ENCODE measurements at places on chromosomes 5 and 9.

DNA sequence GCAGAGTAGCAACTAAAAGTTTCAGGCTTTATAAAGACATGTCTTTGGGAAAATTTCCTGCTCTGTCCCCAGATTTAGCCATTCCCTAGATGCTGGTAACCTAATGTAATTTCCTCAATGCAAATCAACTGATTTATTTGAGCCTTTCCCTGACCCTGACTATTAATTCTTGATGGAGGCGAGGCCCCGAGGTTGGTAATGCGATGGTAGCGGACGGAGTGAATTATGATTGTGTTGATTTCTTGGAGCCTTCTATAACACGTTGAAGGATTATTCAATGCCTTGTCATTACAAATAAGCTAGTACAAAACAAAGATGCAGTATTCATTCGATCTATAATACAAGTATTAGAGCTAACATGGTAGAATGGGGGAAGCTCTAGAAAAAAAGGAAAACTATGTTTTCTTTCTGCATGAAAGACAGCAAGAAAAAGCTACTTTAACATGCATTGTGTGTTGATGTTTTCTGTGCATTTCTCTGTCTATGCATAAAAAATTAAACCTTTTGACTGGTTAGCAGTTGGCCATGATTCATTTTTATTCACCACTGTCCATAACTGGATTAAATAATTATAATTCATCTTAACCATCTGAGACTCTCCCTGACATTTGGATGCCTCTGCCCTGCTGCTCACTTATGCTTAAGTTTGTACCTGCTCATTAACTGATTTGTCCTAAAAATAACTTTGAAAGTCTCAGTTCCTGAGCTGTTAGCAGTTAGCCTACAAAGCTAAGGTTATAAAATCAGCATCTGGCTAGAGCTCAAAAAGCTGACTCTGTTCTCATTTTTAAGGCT, 490.2 kb upstream of the NUDT12 start:
- no peak for DNase-seq

DNA sequence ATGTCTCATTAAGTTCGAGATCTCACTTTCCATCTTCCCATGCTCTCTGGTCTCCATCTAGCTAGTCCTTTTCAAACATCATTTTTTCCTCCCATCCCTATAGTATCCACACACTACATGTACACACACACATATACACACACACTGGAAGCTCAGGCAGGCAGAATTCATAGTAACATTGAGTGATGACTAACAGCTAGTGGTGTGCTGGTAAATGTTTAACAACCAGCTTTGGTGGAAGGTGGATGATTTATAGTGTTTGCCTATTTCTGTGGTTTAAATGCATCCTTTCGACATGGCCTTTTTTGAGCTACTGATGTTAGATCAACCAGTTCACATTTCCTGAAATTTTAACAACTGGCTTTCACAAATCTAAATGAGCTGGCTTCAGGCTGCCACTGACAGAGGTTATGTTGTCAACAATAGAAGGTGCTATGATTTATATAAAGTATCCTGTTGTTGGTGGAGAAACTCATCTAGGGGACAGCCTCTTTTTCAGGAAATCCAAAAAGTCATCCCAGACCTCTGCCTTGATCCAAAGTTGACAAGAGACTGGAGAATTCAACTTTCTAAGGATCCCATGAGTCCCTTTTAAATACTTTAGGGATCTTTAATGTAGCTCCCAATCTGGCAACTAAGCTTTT, 117.8 kb downstream of the CCDC192 start:
- no peak for DNase-seq

DNA sequence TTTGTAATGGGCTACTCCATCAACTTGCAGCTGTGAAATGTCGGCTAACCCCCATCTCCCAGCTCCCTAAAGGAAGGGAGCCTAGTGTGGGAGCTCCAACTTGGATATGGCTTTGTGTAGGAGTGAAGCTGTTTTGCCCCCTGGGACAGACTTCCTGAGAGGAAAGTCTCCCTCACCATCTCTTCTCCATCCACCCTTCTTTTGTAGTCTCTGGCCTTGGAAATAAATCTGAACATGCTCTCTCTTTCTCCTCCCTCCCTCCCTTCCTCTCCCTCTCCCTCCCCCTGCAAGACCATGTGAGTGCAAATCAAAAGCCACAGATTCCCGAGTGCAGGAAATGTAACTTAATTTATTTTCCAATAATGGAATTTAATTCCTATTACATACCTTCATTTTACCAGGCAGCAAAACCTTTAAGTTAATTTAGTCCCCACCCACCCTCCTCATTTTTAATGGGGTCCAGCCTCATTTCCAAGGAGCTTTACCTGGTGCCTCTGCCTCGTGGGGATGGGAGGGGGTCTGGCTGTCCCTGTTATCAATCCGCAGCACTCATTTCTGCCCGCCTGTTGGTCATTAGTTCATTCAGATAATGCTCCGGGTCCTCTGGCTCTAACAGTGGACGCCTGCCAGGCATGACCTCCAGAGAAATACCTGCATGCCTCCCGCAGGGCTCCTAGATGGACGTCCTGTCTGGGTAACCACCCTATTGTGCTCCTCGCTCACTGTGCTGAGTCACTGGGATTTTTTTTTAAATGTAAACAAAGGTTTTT, 122.9 kb upstream of the TAF11L2 start:
- DNase-seq = no peak

GRCh38 chr5:170941788-170942187, 80.0 kb downstream of the RANBP17 start:
- no peak for DNase-seq

DNA sequence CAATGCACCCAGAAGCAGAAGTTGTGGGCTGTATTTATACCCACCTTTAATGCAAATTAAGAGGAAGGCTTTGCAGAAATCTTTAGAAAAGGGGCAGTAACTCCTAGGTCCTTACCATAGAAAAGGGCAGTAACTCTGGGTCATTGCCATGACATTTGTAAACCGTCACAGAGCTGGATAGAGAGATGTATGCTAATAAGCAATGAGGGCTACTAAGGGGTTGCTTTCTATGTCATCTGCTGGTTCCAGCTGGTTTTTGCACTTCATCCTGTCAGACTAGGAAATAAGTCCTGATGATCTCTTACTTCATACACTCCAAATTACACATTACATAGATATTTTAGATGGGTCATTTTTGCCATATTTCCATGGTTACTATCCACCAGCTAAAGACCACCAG, 299.1 kb upstream of the TYRP1 start:
- no peak for DNase-seq

GRCh38 chr9:86241216-86241615, 18.2 kb downstream of the C9orf153 start:
- no peak for DNase-seq

DNA sequence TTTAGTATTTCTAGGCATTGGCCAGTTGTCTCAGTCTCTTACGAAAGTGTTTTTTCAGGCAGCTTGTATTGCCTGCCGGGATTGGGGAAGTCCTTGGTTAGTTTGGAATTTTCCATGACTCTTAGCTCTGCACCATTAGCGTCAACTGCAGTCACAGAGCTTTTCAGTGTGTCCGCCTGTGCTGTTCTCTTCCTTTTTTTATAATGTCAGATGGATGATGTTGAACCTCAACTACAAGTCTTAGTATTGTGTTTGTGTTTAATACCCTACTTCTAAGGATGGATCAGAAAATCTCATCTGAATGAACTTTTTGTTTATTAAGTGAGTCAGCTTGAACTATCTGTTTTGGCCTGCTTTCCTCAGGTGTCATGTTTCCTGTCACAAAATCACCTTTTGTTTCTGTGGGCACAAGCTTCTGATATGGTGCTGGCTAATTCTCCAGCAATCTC, 33.1 kb downstream of the ATP6V0E1 start:
- DNase-seq = no peak

GRCh38 chr5:33120671-33121070, 320.1 kb upstream of the TARS1 start:
- DNase-seq = no peak

DNA sequence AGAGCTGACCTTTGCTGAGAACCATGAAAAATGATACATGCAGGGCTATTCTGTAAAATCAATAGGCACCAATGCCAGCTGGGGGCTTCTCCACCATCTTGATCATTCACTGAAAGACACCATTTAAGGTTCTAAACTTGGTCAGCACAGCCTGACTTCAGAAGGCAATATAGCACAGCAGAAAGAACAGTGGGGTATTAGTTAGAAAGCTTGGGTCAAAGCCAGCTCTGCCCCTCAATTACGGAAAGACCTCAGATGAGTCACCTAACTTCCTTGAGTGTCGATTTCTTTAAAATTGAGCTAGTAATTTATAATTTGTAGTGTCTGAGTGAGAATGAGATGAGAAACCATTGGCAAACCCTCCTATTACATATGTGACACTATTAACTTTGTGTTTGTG, 3.4 kb downstream of the TNC start:
- DNase-seq = no peak

DNA sequence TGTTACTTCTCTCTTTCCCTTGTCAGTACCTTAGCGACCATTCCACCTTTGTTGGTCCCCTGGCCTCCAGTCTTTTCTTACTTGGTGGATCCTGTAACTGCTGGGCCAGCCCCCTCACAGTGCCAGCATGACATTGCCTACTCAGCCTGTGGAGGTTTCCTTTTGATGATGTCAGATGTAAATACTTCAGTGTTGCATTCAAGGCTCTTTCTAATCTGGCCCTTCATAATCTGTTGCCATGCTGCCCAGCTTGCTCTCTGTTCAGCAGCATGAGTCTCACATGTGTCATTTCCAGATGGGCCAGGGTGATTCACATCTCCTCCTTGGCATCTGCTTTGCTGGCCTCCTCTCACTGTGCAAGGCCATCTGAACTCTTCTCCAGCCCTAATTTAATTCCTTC, 57.1 kb downstream of the MAST4 start:
- no peak for DNase-seq

Data from stimulated activated CD8-positive, alpha-beta memory T cell treated with anti-CD3 and anti-CD28 coated beads, Interleukin-2, amount 100 ng/mL, for 1 hour (primary cell).